ENCODE measurements at places on chromosomes 7 and 10. TPM values are rescaled to one million over a fixed set of nuclear protein-coding genes. Genes with fewer than 3 reads are reported as not detected.

Gene DLG5
- 127 TPM for total RNA-seq

Gene SLC39A12
- total RNA-seq, result 0.12 TPM

Gene TLX1
- total RNA-seq, result not detected

Gene TIAL1
- total RNA-seq, result 117 TPM

Gene IFIT2
- total RNA-seq, result 4.2 TPM

Gene CYP2C19
- 0.89 TPM for total RNA-seq

Gene STRIP2
- total RNA-seq, result 1.2 TPM

Gene DRGX
- total RNA-seq, result not detected

Gene CALHM3
- total RNA-seq, result not detected

Gene MUC12
- 0.54 TPM for total RNA-seq

Gene MMP21
- total RNA-seq, result 0.81 TPM

Gene NUDT13
- 1.1 TPM for total RNA-seq

Gene MSANTD7
- total RNA-seq, result 11.6 TPM

Gene ARHGAP19
- 4.8 TPM for total RNA-seq

Gene IQCE
- total RNA-seq, result 18.8 TPM

Gene CALML5
- total RNA-seq, result not detected

Gene ANKRD61
- not detected for total RNA-seq

Gene CALCR
- not detected for total RNA-seq

Gene SDK1
- 6.1 TPM for total RNA-seq

Gene ANKRD30A
- not detected for total RNA-seq

Gene ZNF365
- 0.67 TPM for total RNA-seq

Gene ARMS2
- total RNA-seq, result not detected

Gene FXYD4
- not detected for total RNA-seq

Gene IFIT1B
- not detected for total RNA-seq

Gene JCAD
- total RNA-seq, result 37.3 TPM

Gene RSPH10B2
- not detected for total RNA-seq

Gene HKDC1
- total RNA-seq, result not detected

Gene LRIT2
- total RNA-seq, result not detected

Gene TAS2R5
- 0.27 TPM for total RNA-seq

Gene MKX
- total RNA-seq, result 15.3 TPM

Gene LRRC18
- not detected for total RNA-seq

Gene CHCHD2
- 221 TPM for total RNA-seq

Gene GRID2IP
- not detected for total RNA-seq

Gene DHTKD1
- total RNA-seq, result 14.8 TPM

Gene CLDN3
- total RNA-seq, result not detected

Gene OR2A7
- 1.5 TPM for total RNA-seq

Gene NAT16
- total RNA-seq, result not detected

Gene HYCC1
- 87.7 TPM for total RNA-seq

Gene DUSP5
- 3.1 TPM for total RNA-seq

Gene DNAJC12
- total RNA-seq, result 3.8 TPM

Gene ARHGAP22
- total RNA-seq, result 4.2 TPM

Gene ASZ1
- total RNA-seq, result not detected

Gene MYH16
- not detected for total RNA-seq

Gene ASB10
- total RNA-seq, result not detected

Gene MAT1A
- total RNA-seq, result not detected
